ENCODE measurements at places on chromosomes 6 and 20. TPM values are rescaled to one million over a fixed set of nuclear protein-coding genes. Genes with fewer than 3 reads are reported as not detected.

DNA sequence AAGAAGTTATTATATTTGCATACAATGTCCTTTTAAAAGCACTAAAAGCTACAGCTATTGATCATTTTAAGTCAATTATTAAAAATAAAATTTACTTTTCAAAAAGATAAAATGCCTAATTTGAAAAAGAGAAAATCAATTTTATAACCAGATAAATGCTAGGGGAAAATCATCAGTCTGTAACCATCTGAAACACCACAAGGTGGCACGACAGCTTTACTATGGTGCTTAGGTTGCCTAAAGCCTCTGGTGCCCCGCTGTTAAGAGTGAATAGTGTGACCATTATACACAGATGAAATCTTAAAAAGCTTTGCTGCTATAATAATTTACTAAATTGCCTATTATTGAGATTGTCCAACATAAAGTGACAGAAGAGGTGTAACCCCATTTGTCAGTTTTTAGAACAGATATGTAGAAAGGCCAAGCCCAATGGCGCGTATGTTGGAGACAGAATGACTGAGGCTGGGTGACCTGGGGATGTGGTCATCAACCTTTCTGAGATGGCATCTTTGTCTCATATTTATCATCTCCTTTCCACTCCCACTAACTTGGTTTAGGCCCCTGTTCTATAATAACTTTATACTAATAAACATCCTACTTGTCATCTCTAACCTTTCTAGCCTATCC is 100.8 kb downstream of the MOXD1 start:
- DNase-seq = no peak

GRCh38 chr6:36028088-36028876 is 674 bp downstream of the MAPK14 start:
- peak; percentile 57 for DNase-seq

DNA sequence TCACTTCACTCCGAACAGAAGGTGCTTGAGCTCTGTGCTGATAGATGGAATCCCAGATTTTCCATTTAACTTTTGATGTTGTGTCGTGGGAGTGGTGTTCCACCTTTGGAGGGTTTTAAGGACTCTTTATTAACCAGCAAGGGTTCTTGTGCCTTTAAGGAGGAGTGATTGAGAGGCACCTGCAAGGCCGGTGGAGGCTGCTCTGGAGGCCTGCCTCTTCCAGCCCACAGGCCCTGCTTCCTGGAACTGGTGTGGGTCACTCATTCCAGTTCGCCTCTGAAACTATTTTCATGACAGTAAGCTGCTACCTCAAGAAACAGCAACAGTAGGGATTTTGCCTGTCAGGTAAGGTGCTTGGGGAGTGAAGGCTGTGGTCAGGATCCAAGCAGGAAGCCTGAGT is 58.8 kb upstream of the APCDD1L start:
- no peak for DNase-seq

GRCh38 chr6:87054143-87054833 is 40.6 kb downstream of the CGA start:
- no peak for DNase-seq

Gene SPACA1
- not detected for total RNA-seq

GRCh38 chr6:169221264-169221663 is 32.4 kb downstream of the THBS2 start:
- no peak for DNase-seq

Gene BACH2
- total RNA-seq = 34.1 TPM

DNA sequence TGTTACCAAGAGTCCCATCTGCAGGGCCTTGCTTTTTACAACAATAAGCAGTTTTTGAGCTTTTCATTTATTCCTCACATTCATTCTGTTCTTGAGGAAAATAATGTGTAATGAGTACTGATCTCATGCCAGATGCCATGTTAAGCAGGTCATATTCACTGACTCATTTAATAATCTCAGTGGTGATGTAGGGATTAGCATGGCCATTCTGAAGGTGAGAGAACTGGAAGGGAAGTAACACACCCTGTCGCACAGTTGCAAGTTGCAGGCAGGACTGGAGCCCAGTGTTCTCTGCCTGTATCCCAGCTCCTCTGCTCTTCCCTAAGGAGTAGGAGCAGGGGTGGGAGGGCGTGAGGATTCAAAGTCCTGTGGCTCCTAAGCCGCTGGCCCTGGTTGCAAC is 5.6 kb downstream of the PCIF1 start:
- no peak for DNase-seq

Data from mesothelial cell of epicardium (in vitro differentiated cells).